Smooth muscle cell of bladder (primary cell): ENCODE measurements at places on chromosomes 16 and 17. TPM values are rescaled to one million over a fixed set of nuclear protein-coding genes. Genes with fewer than 3 reads are reported as not detected.

The NARF gene
- total RNA-seq = 20.3 and 35.0 TPM in 2 replicates

The CHD9NB gene
- total RNA-seq = 1.1 and 2.3 TPM in 2 replicates

The PTGES3L gene
- 0.09 and 0.14 TPM in 2 replicates for total RNA-seq

The STAC2 gene
- total RNA-seq = not detected in 2 replicates

The HOXB2 gene
- total RNA-seq = 0.55 and 0.85 TPM in 2 replicates

The PYCARD gene
- total RNA-seq = 103 and 113 TPM in 2 replicates

The IL17C gene
- not detected in 2 replicates for total RNA-seq

The C1QTNF8 gene
- total RNA-seq = not detected in 2 replicates

The KRT15 gene
- 0.43 and 0.74 TPM in 2 replicates for total RNA-seq

The MRC2 gene
- total RNA-seq = 191 and 290 TPM in 2 replicates

The SLFN14 gene
- total RNA-seq = not detected in 2 replicates

The SLC5A11 gene
- total RNA-seq = under 0.01 TPM in 1 of 2 replicates, not detected in the other

The TBC1D3I gene
- total RNA-seq = 0.09 and 0.28 TPM in 2 replicates

The CMTM2 gene
- total RNA-seq = not detected in 2 replicates

The ARRB2 gene
- 2.1 and 3.2 TPM in 2 replicates for total RNA-seq

The CA5A gene
- total RNA-seq = not detected in 2 replicates

The ZDHHC1 gene
- total RNA-seq = 5.3 and 6.5 TPM in 2 replicates

The MT1A gene
- total RNA-seq = 0.28 TPM in 1 of 2 replicates, not detected in the other

The AHSP gene
- total RNA-seq = not detected in 2 replicates

The LASP1 gene
- 60.3 and 71.7 TPM in 2 replicates for total RNA-seq

The CDRT15L2 gene
- total RNA-seq = not detected in 2 replicates

The KRT24 gene
- not detected in 2 replicates for total RNA-seq

The C16orf89 gene
- total RNA-seq = 2.4 and 3.3 TPM in 2 replicates
